Vagina (tissue), 2 donors: ENCODE measurements at places on chromosomes 6 and 20.

DNA sequence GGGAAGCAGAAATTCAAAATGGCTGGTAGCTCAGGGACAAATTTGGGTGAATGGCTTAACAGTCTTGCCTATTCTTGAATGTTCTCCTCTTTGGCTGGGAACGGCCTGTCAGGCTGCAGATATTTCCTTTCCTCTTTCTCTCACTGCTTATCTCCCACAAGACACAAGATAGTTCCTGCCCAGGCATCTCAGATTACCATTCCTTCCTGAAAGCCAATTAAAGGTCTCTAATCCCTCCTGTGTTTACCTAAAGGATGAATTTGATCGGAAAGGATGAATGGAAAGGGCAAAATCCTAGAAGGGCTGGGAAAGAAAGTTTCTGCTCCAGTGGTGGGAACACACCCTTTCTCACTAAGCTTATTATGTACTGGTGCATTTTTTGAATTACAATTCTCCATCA is 95.9 kb upstream of the JAG1 start:
- no peak for DNase-seq

DNA sequence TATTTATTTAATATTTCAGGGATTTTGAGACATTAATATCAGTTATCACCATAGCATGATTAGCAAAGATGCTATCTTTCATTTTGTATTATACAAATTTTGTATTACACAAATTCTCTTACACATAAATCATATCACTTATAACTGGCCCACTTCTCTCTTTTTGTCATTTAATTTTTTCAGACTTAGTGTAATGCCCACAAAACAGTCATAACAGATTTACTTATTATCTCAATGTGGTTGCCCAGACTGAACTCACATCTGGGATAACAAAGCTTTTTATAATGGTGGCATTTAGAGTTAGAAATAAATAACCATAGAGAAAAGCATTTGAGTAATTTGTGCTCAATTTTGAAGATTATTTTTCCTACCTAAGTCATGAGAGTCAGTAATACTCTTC is 148.3 kb downstream of the TFAP2B start:
- no peak for DNase-seq

GRCh38 chr20:56433221-56433879 is 21.3 kb downstream of the CASS4 start:
- DNase-seq: no peak

- no peak for DNase-seq
Observed at GRCh38 chr6:158487495-158487894, 72.4 kb upstream of the TMEM181 start.

DNA sequence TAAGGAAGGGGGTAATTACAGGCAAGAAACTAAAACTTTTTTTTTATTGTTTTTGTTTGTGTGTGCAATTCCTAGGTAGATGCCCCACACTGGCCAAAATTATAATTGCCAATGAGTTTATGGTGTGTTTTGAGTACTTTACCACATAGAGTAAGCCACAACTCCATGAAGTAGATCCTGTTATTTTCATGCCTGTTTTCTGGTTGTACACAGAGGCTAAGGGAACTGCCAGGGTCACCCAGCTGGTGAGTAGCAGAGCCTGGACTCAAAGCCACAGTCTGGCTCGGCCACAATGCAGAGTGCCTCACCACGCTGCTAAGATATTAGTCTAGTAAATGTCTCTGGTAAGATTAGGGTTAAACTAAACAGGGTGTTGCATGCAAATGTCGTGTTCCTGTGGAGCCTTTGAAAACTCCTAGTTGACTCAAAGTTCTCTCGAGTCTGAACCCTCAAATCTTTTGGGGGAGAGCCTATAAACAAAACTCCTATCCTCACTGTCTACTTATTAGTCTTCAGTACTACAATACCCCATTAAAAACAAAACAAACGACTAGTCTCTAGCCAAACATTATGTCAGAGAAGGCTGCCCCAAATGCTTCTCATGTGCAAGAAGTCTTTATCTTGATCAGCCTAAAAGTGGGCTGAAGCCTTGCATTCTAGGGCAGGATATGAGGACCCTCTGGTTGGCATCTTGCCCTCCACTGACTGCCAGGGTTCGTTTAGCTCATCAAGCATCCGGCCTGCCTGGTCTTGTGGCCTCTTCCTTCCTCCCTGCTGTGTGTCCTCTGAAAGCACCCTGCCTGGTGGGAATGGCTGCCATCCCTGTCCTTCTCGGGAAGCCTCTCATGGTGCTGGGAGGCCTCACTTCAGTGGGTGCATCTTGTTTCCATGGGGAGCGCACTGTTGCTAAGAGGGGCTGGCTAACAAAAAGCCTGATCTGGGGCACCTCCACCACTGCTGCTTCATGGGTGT is 4.2 kb downstream of the DUSP22 start:
- peak; percentile 89 for DNase-seq

GRCh38 chr6:25652007-25652515 is at the start of gene SCGN:
SCGN (plus strand) TSS chr6:25652215; CDS start chr6:25652404, 189 bp downstream.
- no peak for DNase-seq

DNA sequence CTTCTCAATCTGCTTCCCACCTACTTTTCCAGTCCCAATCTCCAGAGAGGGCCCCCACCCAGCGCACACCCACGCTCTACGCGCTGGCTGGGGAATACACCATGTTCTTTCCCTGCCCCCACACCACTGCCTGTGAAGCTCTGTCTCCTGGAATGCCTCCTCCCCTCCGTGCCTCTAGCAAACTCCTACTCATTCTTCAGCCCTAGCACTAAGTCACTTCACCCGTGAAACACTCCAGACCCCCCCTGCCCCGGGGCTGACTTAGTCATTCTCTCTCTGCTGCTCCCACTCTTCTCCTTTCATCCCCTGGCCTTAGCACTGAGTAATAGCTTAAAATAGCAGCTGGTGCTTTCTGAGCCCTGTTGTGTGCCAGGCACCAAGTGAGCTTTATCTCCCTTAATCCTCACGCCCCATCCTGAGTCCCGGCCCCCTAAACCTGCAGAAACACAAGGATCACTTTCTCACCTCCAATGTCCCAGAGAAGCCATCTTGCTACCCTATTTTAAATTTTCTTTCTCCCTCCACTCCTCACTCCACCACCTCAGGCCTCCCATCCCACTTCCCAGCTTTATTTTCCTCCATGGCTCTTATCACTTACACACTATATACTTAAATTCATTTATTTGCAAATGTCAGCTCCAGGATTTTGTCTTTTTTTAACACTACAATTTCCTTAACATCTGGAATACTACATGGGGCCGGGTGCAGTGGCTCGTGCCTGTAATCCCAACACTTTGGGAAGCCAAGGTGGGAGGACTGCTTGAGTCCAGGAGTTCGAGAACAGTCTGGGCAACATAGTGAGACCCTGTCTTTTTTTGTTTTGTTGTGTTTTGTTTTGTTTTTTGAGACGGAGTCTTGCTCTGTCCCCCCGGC is 6.3 kb upstream of the PARD6B start:
- DNase-seq: no peak

DNA sequence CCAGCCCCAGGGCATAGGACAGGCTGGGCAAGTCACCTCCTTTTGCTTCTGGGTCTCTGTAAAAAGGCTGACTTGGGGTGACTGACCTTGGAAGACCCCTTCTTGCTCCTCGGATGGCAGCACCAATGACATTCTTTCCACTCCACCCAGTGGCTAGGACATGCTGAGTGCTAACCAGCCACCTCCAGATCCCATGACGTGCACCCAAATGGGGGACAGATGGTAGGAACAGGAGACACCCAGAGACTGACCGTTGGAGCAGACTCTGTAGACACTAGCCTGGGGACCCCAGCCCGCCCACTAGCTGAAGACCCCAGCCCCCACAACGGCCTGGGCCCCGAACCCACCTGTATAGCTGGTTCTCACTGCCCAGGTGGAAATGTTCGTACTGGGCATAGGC is 38.3 kb downstream of the ANGPT4 start:
- no peak for DNase-seq

DNA sequence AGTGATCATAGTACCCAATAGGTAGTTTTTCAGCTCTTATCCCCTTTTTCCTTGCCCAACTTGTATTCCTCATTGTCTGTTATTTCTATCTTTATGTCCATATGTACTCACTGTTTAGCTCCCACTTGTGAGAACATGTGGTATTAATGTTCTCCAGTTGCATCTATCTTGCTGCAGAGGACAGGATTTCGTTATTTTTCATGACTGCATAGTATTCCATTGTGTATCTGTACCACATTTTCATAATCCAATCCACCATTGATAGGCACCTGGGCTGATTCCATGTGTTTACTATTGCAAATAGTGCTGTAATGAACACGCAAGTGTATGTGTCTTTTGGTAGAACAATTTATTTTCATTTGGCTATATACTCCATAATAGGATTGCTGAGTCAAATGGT is 819.5 kb upstream of the ADGRB3 start:
- no peak for DNase-seq

DNA sequence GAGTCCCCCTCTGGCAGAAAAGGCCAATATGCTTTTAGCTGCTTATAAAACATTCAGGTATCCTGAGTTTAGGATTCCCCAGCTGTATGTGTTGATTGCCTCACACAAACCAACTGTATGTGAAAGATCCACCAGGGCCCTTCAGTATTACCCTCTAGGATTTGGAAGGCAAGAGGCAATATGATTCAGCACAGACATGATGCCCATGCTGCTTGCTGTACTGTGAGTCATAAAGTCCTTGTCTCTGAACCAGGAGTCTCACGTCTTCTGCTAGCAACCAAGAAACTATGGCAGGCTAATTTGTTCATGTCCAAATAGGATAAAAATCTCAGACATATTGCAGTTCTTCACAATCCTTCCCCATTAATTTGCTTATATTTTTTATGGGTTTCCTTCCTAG is 789.2 kb upstream of the SLC35B3 start:
- no peak for DNase-seq

DNA sequence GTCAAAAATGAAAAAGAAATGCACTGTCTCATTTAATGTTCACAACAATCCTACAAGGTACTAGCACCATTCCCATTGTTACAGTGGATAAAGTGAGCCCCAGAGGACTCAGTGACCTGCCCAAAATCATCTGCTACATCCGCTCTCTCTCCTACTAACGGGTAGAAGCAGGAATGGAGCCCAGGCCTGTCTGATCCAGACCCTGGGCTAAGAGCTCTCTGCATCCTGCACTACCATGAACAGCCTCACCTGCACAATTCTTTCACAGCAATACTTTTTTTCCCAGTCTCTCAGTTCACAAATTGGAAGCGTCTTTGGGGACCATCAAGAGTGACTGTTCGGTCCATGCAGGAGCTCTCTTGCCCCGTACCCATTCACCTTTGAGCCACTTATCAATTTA is 31.2 kb downstream of the ATP9A start:
- no peak for DNase-seq

GRCh38 chr6:131282365-131282764 is 147.1 kb downstream of the AKAP7 start:
- DNase-seq: no peak

GRCh38 chr6:66926060-66926459 is 1219.0 kb upstream of the EYS start:
- DNase-seq: no peak

- no peak for DNase-seq
Observed at GRCh38 chr20:58480551-58481336, 34.5 kb downstream of the APCDD1L start.

- no peak for DNase-seq
Observed at GRCh38 chr6:73734832-73735453, 38.9 kb downstream of the CD109 start.

- no peak for DNase-seq
Observed at GRCh38 chr6:16781348-16782169, 20.3 kb upstream of the ATXN1 start.

DNA sequence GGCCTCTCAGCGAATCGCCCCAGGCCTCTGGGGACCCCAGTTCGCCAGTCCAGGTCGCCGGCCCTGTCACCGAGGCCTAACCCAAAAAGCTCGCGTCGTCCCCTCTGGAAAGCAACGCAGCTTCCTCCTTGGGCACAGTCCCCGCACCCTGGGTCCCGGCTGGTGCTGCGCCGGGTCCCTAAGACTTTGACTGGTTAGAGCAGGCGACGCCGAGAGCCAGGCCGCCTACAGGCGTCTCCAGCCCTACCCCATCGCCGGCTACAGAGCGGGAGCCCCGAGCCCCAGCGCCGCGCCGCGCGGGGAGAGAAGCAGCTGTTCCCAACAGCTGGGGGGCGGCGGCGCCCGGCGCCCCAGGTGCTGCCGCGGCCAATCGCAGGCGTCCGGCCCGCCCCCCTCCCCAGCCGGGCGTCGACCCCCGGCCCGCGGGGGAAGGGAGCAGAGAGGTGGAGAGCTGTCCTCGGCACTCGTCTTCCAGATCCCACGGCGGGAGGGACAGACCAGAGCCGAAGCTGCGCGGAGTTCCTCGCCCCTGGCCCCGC is 540 bp upstream of the RBM24 start:
- DNase-seq: no peak

DNA sequence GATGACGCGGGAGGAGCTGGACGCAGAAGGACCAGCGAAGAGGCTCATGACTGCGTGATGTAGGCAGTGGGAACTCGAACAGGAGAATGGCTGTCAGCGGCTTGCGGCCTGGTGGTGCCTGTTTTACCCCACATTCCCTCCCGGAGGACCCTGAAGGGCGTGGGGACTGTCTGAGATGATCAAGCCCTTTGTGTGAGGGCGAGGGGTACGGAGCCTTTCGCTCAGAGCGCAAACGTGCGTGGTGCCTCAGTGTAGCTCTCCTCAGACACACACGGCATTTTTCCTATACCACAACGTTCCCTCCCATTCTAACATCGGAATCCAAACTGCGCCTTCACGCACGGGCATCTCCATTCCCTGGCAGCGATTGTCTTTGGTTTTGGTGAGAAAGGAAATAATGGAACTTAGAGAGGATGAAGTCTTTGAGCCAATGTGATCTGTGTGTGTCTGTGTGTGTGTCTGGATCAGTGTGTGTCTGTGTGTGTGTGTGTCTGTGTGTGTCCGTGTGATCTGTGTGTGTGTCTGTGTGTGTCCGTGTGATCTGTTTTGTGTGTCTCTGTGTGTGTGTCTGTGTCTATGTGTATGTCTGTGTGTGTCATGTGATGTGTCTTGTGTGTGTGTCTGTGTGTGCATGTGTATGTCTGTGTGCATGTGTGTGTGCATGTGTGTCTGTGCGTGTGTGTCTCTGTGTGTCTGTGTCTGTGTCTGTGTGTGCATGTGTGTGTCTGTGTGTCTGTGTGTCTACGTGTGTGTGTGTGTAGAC is 5.3 kb downstream of the PTK6 start:
- DNase-seq: no peak

DNA sequence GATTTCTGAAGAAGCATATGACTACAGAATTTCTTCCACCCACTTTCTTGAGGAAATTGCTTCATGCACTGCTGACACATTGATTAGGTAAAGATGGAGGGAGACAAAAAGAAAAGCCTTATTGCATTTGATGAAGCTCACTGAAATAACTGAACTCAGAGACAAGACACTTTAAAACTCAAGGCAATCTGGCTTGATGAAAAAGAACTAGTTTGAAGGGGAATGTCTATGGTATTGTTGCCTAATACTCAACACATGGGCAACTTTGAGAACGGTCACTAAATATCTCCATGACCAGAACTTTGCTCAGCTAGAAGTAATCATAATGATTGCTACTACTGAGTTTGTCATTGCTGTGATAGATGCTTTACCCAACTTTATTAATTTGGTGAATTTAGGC is 38.1 kb downstream of the HTR1B start:
- DNase-seq: no peak

GRCh38 chr6:138290423-138290962 is 72.2 kb upstream of the PBOV1 start:
- no peak for DNase-seq
